ENCODE measurements at places on chromosomes 3 and 15.

GRCh38 chr15:49315391-49315823, 107.6 kb upstream of the FGF7 start:
- DNase-seq: no peak

DNA sequence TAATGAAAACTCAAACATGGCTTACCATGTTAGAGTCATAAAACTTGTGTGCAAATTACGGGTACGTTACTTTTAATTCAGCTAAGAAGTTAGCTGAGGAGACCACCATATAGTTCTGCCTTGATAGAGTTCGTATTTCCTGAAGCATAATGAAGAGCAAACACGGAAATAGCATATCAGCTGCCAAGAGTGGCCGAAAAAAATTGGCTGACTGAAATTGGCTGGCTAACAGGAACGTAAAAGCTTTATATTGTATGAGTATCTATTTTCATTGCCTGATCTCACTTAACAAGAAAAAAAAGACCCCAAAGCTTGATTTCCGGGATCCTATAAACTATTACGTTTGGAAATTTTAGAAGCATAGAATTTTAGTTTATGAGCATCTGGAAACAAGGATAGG, 1222.9 kb downstream of the ZPLD1 start:
- DNase-seq: no peak

- no peak for DNase-seq
Measured at GRCh38 chr15:72801590-72802325, 18.2 kb upstream of the ADPGK start.

GRCh38 chr3:153599685-153600084, 437.7 kb downstream of the RAP2B start:
- no peak for DNase-seq

GRCh38 chr15:98501192-98501591, 147.1 kb upstream of the IGF1R start:
- DNase-seq: no peak

DNA sequence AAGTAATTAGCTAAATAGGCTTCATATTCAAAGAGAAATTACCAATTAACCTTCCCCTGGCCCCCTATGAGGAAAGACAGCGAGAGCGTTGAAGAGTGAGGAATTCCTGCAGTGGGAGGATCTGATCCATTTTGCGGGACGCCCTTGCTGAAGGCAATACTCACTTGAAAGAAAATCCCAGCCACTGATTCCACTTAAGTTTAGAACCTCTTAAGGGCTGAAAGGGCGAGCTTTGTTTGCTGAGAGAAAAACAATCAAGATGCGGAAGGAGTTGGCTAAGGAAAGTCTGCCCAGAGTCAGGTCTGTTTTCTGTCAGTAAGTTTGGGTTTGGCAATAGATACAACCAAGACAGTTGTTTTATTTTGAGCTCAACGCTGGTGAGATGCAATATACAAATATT, 102.8 kb upstream of the GBE1 start:
- DNase-seq: no peak

DNA sequence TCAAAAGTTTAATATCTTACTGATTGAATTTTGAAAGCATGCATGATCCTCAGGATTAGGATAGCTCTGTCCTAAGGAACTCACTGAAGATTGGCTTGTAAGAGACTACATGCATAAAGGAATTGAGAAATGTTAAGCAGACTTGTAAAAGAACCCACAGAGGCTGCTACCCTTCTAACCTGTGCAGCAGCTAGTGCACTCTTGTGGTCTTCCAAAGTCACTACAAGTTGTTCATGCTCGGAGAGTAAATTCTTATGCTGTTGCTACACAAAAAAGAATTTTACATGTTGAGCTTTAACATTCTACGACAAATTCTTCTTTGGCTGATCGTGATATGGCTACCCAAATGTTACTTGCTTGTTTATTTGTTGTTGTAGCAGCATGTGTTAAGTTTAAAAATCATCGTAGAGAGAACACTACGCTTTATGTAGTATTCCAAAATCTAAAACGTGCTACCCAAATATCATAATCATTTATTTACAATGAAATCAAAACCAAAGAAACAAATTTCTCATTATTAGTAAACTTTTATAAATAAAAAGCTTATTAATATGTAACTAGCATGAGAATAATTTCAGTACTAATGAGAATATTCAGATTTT, 55.0 kb downstream of the GOLIM4 start:
- peak; percentile 49 for DNase-seq

DNA sequence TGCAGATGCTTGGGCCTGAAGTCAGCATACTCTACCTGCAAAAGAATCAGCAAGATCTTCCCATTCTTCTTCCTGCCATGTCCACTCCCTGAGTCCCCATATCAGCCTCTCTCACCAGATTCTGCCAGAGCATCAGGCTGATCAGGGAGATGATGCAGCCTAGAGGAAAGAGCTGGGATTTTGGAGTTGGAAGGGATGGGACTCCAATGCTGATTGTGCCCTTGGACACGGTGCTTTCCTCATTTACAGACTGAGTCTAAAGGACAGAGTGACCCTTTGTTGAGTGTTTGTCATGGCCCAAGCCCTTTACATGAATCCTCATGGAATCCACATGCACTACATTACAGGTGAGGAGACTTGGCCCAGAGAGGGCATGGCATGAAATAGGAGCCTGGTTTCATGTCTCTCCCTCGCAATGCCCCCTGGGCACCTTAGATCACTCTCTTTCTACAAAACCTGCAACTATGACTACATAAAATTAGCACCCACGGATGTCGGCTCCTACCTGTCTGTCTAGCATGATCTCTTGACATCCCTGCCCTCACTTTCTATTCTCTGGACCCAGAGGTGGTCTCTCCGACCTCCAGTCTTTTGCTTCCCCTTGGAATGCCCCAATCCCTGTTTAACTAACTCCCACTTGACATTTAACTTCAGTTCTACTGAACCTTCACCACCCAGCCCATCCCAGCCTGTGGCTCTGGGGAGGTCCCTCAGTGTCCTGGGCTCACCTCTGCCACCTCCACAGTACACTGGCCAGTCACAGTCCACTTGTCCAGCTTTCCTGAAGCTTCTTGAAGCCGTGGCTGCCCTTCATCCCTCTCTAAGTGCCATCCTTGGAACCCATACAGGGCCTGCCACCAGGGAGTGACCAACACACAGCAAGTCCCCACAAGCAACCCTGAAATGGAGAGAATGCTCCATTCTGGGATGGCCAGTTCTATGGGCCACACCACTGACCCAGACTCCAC, 173.5 kb downstream of the ABHD5 start:
- DNase-seq: no peak

- no peak for DNase-seq
Measured at GRCh38 chr3:127762787-127763105, 59.6 kb downstream of the MGLL start.

DNA sequence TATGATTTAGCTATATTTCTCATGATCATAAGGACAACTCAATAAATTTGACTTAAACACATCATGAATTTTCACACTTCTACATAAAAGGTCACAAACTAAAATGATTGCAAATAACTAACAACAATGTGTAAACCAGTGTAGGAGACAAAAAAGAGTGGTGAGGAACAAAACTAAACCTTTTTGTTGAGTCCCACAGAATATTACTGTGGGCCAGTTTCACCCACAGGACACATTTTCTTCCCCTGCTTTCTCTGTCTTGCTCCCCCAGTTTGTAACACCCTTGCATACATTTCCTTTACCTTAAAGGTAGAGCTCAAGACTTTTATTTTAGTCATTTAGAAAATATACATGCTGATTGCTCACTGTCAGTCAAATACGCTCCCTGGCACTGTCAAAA, 130.9 kb upstream of the GOLGA6L6 start:
- no peak for DNase-seq

- peak; percentile 35 for DNase-seq
Measured at GRCh38 chr3:113136071-113136470, 75.3 kb upstream of the BOC start.

DNA sequence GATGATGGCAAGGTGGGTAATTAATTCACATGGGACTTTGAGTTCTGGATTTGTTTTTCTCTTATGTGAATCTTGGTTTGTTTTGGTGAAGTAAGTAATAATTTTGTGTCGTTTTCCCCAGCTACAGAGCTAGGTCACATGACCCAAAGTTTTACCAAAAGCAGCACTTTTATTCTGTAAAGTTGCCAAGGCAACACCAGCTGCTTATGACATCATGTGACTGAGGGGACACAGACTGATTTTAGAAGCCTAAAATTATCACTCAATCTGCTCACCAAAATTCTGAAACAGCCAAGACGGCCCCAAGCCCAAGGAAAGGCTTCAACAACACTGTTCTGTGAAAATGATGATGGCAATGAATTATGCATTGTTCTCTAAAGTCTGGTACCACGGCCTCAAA, 63.9 kb downstream of the MEX3B start:
- no peak for DNase-seq

DNA sequence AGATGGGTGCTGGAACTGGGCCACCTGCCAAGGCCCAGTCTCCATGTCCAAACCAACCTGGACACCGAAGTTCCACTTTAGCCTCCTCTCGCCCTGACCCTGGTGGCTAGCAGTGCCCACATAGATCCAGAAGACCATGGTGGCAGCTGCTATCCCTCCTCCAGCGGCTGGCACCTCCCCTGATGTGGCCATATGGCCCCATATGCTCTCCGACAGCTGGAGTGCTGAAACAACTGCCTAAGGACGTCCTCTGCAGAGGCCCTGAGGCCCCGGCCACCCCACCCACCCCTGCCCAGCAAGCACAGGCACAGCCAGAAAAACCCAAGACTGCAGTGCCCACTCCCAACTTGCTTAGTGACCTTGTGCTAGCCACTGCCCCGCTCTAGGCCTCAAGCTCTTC, 182.3 kb upstream of the LINGO1 start:
- peak; percentile 46 for DNase-seq

DNA sequence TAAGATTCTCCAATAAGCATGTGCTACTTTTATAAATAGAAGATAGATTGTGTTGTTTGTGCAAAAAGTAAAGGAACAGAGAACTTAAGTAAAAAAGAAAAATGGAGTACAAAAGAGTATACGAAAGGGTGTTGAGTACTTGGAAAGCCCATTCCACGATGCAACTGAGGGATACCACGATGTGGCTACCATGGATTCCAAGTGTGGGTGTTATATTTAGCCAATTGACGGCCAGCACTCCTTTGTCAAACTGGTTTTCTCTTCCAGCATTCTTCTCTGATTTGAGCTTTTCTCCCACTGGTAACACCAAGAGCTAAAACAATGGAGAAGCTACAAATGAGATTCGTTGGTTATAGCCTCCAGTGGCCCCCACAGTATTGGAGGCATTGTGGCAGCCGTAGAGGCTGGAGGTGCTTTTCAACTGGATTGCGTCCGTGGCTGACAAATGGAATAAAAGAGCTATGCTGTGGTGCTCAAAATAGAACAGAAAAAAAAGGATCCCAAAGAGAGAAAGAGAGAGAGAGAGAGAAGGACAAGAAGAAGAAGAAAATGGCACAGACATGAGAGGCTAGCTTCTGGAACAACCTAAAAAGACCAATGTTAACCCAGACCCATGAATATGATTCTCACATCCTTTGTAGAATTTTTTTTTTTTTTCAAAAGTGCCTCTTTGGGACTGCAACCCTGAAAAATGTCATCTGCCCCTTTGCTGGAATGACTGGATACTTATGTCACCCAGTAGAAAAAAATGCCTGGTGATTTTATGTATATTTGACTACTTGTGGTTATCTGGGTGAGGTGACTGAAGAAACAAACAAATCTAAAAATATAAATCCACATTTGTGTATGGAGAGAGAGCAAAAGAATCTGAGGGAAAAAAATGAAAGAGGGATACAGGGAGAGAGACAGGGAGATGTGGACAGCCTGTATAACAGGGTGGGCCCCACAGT, 345.1 kb downstream of the RORA start:
- no peak for DNase-seq

DNA sequence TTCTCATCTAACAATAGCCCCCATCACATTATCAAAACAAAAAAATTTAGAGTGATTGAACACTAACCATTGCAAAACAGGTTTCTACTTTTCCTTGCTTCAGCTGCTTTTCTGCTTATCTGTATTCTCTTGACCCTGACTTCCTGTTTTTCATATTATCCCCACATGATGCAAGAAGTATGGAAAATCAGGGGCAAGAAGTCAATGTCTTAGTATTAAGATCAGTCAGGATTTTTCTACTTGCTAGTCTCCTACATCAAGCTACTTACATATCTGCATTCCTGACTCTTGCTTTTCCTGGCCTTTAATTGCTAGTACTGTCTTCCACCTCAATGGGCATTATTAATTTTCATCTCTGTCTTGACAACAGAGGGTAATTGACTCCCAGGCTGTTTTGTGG, 300.2 kb downstream of the OTOL1 start:
- DNase-seq: no peak

- DNase-seq: no peak
Measured at GRCh38 chr3:18649666-18650363, 224.7 kb upstream of the SATB1 start.

DNA sequence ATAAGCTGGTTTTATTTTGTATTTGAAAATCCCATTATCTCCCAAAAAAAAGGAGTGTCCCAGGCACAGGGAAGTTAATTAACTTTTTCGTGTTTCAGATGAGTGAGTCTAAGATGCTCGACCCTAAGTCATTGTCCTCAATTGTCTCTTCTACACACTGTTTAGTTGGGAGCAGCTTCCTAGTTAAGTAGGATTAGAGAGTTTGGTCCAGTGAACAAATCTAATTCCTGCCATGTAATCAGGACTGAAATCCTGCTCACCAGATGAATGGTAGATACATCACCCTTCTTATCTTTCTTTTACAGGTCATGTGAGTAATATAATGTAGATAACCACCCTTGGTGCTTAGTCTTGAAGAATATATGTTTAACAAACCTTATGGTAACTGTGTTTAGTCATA, 228.9 kb upstream of the MANF start:
- no peak for DNase-seq

GRCh38 chr3:45185461-45185860, 39.3 kb upstream of the CDCP1 start:
- DNase-seq: no peak
